ENCODE measurements at places on chromosomes 2 and 18.

DNA sequence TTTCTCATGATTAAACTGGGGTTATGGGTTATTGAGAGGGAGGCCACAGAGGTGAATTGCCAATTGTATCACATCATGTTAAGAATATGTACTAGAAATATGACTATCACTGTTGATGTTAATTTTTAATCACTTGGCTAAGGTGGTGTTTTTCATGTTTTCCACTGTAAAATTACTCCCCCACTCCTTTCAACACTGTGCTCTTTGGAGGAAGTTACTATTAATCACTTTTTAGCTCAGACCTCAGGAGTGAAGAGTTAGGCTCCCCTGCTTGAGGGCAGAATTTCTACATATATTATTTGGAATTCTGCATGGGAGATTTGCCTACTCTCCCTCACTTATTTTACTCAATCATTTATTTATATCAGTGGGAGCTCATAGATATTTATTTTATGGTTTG lies 76.0 kb upstream of the OSR1 start:
- DNase-seq = no peak

GRCh38 chr18:80193701-80194100 lies 53.6 kb downstream of the PARD6G start:
- DNase-seq = no peak

- no peak for DNase-seq
Measured at GRCh38 chr2:236523249-236523648, 46.4 kb upstream of the ACKR3 start.

DNA sequence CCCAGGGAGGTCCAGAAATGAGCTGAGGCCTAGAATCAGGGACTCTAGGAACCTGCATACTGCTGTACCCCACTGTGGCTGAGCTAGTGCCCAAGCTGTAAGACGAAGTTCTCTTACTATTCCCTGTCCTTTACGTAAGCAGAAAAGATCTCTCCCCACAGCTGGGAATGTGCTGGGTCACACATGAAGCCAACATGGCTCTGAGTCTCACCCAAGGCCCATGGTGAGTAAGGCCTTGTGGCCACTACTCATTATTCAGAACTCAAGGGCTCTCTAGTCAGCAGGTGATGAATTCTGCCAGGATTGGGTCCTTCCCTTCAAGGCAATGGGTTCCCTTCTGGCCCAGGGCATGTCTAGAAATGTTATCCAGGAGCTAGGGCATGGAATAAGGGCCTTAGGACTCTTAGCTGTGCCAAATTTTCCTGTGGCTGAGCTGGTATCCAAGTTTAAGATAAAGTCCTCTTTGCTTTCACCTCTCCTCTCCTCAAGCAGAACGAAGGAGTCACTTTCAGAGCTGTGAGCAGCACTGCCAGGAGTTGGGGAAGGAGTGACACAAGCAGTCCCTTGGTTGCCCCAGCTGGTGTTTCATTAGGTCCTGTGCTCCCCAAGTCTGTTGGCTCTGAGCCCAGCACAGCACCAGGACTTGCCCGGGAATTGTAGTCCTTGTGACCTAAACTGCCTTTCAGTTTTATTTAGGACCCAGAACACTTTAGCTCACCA lies 707.6 kb downstream of the SLC4A3 start:
- no peak for DNase-seq

DNA sequence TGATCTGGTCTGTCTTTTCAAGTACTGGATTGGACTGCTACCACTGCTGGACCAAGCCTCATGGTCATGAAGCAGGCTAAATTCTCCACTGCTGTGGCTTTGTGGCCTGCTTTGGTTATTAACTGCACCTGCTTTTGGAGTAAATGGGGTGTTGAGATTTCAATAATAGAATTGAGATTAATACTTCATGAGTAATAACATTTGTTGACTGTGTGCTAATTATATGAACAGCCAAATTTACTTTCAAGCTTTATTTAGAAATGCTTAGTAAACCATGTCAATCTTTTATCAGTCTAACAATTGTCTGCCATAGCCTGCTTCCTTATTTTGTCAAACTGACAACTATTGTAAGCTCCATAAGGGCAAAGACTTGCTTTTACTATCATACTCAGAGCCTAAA lies 27.4 kb upstream of the MTIF2 start:
- no peak for DNase-seq

- no peak for DNase-seq
Measured at GRCh38 chr18:6413579-6414117, 1.1 kb downstream of the L3MBTL4 start.

DNA sequence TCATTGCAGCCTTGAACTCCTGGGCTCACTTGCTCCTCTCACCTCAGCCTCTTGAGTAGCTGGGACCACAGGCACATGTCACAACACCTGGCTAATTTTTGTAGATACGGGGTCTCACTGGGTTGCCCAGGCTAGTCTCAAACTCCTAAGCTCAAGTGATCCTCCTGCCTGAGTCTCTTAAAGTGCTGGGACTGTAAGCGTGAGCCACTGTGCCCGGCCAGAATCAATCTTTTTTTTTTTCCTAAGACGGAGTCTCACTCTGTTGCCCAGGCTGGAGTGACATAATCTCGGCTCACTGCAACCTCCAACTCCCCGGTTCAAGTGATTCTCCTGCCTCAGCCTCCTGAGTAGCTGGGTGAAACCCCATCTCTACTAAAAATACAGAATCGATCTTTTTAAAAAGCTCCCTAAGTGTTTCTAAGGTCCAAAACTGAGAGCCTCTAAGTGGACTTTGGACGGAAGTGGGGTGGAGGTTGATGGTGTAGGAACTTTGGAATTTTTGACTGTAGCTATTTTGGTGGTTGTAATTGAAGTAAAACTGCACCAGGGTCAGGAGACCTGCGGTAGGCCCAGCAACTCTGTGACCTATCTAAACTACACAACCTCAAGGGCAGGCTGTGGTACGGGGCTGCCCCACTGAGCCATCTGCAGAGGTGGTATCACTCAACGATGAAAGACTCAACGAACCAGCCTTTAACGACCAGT lies 82.9 kb downstream of the POLR1A start:
- no peak for DNase-seq

Measured in astrocyte of the spinal cord (primary cell).